SIG-M5 (cell line): ENCODE measurements at places on chromosomes 1 and 21.

GRCh38 chr1:182473556-182473955 is 23.6 kb downstream of the RGSL1 start:
- DNase-seq = no peak

DNA sequence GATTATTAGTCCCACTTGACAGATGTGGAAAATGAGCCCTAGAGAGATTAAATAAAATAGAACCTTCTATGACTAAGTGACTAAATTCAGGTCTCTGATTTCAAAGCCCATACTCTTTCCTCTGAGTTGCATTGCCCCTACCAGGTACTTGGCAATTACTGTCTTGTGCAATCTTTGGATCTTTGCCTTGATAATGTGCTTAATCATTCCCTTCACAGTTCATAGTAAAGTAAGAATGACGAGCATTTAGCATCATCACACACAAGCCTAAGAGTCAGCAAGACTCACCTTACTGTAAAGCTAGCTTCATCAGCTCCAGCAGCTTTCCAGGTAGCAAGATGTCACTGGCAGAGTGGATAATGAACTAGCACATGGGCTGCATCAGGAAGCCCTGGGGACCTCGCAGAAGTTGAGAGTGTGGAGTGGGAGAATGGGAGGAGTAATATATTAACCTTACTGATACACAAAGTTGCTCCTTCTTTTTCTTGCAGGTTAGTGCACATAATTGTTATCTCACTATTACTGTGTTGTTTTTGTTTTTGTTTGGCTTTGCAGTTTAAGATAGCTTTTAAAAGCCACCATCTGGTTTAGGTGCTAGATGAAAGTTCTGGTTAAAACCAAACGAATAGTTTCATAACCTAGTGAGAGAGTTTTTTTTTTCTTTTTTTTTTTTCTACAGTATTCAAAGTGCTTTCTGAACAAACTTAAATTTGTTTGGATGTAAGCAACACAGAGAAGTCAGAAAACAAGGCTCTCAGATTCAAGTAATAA is 71.8 kb downstream of the PBX1 start:
- no peak for DNase-seq

GRCh38 chr21:31490443-31490842 is 146.4 kb upstream of the TIAM1 start:
- DNase-seq = no peak

DNA sequence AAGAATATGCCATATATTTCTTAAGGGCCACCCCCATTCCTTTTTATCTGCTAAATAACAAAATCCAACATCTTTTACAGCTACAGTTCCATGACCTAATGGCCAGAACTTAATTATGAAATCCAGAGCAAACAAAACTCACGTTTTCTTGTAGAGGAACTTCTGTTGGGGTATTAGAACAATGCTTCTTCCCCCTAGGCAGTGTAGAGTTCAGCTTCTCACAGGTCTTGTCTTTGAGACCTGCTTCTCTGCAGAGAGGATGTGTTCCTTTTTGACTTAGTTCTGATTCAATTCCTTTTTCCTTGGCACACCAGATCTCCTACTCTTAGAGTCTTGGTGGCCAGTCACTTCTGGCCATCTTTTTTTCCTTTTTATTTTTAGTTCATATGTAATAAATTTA is 22.2 kb downstream of the VAV3 start:
- DNase-seq = no peak

- DNase-seq = no peak
These were observed 1.2 kb downstream of the PCP4L1 start for GRCh38 chr1:161259765-161260164.

- DNase-seq = no peak
These were observed 15.9 kb downstream of the RAP1A start for GRCh38 chr1:111635324-111636009.

GRCh38 chr1:6691507-6691906 is 10.1 kb downstream of the DNAJC11 start:
- DNase-seq = no peak

DNA sequence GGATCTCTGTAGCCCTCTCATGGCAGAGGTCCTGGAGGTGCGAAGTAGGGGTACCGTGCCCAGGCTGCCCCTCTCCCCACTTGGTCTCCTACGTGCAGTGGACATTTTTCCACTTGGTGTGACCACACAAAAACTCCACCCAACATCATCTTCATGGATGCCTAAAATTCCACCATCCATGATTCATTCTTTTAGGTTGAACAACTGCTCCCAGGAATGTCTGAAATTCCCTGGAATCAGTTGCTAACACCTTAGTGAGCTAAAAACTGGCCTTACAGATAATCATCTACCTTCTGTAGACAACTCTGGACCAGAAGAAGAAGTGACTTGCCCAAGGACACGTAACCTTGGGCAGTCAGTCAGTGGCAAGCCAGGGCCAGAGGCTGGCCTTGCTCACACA is 32.1 kb upstream of the CLIC4 start:
- DNase-seq = no peak

DNA sequence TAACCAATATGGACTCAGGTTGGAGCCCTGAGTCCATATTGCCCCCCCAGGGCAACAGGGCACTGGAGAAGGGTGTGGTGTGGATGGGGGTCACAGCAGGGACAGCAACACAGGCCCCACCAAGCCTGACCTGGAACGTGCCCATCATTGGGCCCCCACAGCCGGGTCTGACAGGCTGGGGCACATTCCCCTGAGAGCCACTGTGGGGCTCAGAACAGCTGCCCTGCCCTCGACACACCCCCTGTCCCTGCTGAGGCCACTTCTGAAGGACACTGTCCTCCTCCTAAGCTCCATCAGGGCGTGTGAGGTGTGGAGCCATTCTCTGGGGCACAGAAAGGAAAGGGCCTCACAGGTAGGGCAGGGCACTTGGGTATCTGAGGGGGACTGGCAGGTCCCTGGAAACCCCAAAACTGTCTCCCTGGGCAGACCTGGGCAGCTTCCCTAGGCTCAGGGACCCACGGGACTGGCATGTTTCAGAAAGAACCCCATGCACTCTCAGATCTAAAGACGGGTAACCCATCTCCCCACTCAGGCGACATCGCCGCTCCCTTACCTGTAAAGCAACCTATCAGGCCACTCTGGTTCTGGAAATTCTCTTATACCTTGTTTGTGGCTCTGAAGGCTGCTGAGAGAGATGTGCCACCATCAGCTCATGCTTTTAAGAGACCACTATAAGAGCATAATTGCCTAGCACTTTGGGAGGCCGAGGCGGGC is 95.5 kb downstream of the DMRTB1 start:
- DNase-seq = no peak

- no peak for DNase-seq
These were observed 82.6 kb downstream of the ATF6 start for GRCh38 chr1:161848676-161849075.

GRCh38 chr1:85019994-85020393 is 23.1 kb upstream of the MCOLN2 start:
- DNase-seq = no peak

- no peak for DNase-seq
These were observed 9.5 kb upstream of the ACOT11 start for GRCh38 chr1:54538538-54538937.

- DNase-seq = no peak
These were observed 3.4 kb downstream of the SOAT1 start for GRCh38 chr1:179297105-179297378.

DNA sequence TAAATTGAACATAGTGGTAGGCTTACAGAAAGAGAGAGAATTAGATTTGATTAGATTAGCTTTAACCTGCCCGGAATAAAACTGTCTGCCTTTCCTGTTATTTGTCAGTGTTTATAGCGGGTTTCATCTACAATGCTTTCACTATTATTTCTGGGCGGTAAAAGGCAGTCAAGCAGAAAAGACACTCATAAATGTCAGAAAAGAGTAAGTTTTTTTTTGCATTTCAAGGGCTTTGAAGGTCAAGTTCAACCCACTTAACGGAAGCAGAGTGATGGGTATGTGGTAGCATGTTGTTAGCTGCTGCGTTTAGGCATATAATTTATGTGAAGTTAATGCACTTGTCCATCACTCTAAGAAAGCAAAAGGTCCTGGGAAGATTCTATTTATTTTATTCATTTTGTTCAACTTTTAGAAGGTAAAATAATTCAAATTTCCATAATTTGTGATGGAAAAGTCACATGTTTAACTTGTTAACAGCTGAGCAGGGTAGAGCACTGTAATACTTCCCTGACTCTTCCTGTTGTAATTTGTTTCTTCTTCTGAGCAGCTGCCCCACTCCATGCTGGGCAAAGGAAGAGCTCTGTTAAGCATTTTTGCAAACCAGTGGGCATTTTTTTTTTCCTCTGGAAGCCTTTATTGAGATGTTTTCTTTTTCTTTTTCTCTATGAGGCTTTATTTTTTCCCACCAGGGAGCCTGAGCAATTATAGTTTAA is 220.1 kb downstream of the ST6GALNAC3 start:
- no peak for DNase-seq

- DNase-seq = no peak
These were observed 89.6 kb upstream of the CLDN14 start for GRCh38 chr21:36569511-36569910.

DNA sequence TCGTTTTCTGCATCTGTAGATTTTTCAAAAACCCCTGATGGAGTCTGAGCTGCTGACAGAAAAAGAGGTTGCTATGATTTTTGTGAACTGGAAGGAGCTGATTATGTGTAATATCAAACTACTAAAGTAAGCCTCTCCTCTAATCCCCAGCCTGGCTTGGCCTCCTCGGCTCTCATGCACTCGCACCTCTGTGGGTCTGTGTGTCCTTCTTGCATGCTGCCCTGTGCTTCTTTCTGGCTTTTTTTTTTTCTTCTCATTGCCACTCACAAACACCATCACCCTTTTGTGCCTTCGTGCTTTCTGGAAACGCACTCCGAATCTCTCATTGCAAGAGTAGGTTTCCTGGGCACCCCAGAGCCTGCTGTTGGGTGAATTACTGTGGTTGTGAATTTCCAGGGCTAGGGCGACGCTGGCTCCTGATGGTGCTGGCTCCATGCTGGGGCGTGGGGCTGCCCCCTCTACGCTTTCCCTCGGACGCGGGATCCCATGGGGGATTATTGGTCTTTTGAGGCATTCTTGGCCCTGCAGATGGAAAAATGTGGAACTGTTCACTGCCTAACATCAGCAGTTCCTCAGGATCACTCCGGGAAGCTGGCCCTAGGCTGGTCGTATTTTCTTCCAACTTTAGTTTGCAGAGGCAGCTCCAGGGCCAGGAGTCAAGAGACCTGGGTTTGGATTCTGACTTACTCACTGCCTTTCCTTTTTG is 56.8 kb downstream of the ATP5PO start:
- no peak for DNase-seq

- no peak for DNase-seq
These were observed 12.6 kb upstream of the FMO2 start for GRCh38 chr1:171172471-171172870.

DNA sequence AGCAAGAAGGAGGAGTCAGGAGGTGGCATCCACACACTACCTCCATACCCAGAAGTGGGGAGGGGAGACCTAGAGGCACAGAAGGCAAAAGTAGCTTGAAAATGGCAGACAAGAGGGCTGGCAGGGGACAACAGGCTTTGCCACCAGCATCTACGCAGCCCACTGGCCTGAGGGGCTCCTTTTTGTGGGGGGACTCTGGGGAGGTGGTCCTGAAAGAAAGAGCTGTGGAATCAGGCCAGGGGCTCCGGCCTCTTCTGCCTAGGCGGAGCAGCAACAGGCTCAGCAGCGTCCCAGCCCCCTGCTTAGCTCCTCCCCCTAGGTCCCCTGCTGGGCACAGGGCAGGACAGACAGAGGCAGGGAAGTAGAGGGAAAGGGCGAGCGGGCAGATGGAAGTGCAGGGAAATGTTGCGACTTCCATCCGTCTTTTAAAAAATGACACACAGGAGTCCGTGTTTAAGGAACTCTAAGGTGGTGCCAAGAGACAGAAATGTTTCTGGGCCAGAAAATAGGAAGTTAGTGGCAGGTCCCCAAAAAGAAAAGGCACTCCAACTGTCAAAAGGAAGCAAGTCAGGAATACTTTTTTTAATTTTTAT is 10.0 kb upstream of the LEFTY2 start:
- DNase-seq = no peak

DNA sequence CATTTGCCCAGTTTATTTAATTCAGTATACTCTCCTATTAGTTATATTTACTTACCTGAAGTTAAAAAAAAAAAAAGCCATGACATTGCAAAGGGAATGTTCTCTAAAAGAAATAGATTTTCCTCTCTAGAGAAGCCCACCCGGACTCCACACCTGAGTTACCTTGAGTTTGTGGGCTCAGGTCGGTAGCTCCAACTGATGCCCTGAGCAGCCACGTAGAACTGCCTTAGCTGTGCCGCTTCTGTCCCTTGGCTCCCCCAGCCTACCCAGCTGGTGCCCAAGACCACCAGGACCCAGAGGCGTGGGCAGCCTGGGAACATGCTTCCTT is 250 bp downstream of the F5 start:
- DNase-seq = no peak

DNA sequence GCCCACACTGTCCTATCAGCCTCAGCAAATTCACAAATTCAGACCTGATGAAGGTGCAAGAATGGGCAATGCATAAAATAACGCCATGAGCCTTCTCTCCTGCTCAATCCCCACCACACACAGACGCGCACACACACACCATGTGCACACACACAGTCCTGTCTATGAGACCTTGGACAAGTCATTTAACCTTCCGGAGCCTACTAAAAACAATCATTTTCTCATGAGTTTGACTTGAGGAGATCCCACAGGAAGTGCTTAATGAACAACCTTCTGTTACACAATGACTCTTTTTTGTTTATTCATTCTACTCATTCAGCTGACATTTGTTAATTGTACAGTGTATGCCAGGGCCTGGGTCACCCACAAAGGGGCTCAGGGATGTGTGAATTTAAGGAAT is 125.4 kb downstream of the EDEM3 start:
- DNase-seq = no peak

GRCh38 chr1:42964044-42964812 is 5.6 kb upstream of the SLC2A1 start:
- no peak for DNase-seq

DNA sequence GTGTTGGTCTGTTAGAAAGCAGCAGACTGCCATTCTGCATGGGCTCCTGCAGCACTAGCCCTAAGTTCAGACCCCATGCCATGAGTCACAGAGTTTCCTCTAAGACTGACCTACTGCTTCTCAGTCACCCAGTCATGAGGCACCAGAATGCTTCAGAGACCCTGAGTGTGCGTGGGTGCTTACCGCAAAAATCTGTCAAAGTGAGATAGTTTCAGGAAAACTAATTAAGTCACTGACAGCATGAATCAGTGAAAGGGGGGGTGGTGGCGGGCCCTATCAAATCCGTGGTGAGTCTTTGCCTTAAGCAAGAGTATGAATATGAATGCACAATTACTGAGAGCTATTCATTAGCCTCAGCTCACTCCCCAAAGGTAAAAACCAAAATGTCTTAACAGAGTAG is 98.1 kb downstream of the KCTD3 start:
- DNase-seq = no peak

- no peak for DNase-seq
These were observed 66.0 kb upstream of the BACH1 start for GRCh38 chr21:29232530-29233255.

- no peak for DNase-seq
These were observed 10.1 kb downstream of the TMEM63A start for GRCh38 chr1:225872075-225872430.

- DNase-seq = no peak
These were observed 25.0 kb downstream of the SDC3 start for GRCh38 chr1:30883389-30884172.

GRCh38 chr1:210728437-210729149 is 399.9 kb downstream of the HHAT start:
- DNase-seq = no peak
